Activated B cell treated with CpG ODN at 0.5 μM for 24 hours (primary cell): ENCODE measurements at places on chromosomes 1 and 21.
A peak's percentile ranks its signal among the peaks of the same experiment; 100 is the strongest.

DNA sequence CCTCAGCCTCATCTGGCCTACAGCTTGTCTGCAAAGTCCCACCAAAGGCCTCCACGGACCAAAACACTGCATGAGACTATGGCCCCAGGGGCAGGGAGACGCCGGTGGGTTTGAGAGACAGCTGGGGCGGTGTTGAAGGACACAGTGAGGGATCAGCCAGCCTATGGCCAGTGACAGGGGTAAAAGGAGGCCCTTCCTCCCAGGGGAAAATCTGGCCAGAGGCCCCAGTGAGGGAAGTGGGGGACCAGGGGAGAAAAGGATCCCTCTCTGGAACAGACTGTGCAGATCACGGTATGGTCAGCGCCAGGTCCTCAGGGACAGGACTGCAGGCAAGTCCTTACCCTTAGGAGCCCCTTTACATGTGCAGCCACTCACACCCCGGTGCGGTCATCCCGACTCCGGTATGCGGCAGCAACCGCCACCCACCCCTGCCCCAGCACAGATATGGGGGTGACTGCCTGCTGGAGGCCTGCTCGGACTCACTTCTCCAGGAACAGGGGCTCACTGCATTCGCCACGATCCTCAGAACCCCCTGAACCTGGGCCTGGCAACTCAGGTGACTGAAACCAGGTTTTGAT, 1.3 kb downstream of the CERS2 start:
- peaks cover 58% of the 10 kb centered on the region for H3K4me1 ChIP-seq
- H3K27ac ChIP-seq, result peak overlapping the region; percentile 85

GRCh38 chr1:77322061-77322900, 40.5 kb downstream of the AK5 start:
- DNase-seq, result no peak
- H3K27ac ChIP-seq, result no peak overlapping the region
- H3K36me3 ChIP-seq, result no peaks in the 10 kb centered on the region
- no peaks in the 10 kb centered on the region for H3K4me1 ChIP-seq
- H3K27me3 ChIP-seq, result peaks cover 3% of the 10 kb centered on the region

- H3K4me1 ChIP-seq, result no peaks in the 10 kb centered on the region
- H3K27me3 ChIP-seq, result peaks cover 10% of the 10 kb centered on the region
- H3K4me3 ChIP-seq, result no peak overlapping the region
- DNase-seq, result no peak
- no peaks in the 10 kb centered on the region for H3K36me3 ChIP-seq
Observed at GRCh38 chr1:14245954-14246353, 352.5 kb upstream of the KAZN start.

DNA sequence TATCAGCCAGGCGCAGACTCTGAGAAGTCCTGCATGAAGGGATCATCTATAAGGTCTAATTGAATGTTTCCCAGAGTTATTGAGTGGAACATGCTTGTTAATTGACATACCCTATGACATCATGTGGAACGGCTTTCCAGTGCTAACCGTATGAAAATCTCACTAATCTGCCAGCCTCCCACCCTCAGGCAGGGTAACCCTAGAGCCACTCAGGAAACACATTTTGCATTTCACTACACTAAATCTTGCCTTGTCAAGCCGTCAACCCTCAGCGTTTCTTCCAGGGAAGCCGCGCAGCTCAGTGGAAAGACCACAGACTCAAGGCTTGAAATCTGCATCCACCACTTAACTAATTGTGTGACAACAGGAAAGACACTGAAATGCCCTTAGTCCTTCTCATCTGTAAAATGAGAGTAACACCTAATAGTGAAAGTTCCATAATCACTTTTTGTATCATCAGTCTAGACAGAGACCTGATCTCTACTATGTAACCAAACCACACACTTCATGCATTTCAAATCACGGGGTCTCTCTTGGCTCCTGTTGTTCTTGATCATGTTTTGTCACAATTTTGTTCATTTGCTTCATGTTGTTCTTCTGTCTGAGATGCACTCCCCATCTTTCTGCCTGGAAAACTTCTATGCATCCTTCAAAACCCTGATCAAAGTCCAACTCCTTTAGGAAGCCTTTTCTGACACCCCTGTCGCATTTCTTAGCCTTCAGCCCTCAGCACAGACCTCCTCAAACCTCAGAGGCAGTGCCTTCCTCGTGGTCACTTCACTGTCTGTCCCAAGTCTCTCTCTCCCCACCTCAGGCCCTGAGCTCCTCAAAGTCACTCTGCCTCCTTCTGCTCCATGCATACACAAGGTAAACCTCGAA, 246.5 kb downstream of the TOMM20 start:
- no peaks in the 10 kb centered on the region for H3K27me3 ChIP-seq
- H3K27ac ChIP-seq, result peak overlapping the region; percentile 82
- no peak for DNase-seq
- H3K36me3 ChIP-seq, result no peaks in the 10 kb centered on the region
- H3K4me3 ChIP-seq, result peak overlapping the region; percentile 75

- no peak overlapping the region for H3K4me3 ChIP-seq
- H3K36me3 ChIP-seq, result no peaks in the 10 kb centered on the region
- H3K27ac ChIP-seq, result no peak overlapping the region
- H3K4me1 ChIP-seq, result no peaks in the 10 kb centered on the region
Observed at GRCh38 chr21:21997390-21998333, 999.5 kb downstream of the NCAM2 start.

DNA sequence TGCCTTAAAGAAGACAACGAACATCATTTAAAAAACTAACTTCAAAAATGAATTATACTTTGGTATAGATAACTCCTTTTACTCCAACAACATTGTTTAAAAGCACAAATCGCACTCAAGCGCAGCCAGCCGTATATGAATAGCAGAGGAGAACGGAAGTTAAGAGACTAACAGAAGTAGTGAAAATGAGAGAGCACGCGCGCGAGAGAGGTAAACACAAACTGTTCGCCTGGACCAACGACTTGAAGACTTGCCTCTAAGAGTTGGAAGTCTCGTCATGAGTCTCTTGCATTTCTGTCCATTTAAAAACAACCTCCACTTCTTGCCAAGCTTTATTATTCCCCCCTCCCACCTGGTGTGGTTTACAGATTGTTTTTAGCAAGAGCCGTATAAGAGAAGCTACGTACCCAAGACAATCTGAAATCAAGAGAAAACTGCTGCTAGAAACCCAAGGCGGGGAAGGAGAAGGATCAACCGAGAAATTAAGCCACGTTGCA, 479 bp downstream of the SELENOF start:
- peaks cover 37% of the 10 kb centered on the region for H3K36me3 ChIP-seq
- peaks cover 50% of the 10 kb centered on the region for H3K4me1 ChIP-seq
- DNase-seq, result no peak
- no peak overlapping the region for H3K27ac ChIP-seq
- no peak overlapping the region for H3K4me3 ChIP-seq

GRCh38 chr1:57329001-57329527, 94.8 kb downstream of the DAB1 start:
- no peaks in the 10 kb centered on the region for H3K4me1 ChIP-seq
- H3K36me3 ChIP-seq, result no peaks in the 10 kb centered on the region
- DNase-seq, result no peak
- H3K4me3 ChIP-seq, result no peak overlapping the region
- H3K27me3 ChIP-seq, result no peaks in the 10 kb centered on the region

GRCh38 chr1:60170709-60171108, 97.1 kb upstream of the C1orf87 start:
- H3K27me3 ChIP-seq, result no peaks in the 10 kb centered on the region
- no peak overlapping the region for H3K4me3 ChIP-seq
- H3K36me3 ChIP-seq, result no peaks in the 10 kb centered on the region
- H3K27ac ChIP-seq, result no peak overlapping the region
- no peak for DNase-seq
- no peaks in the 10 kb centered on the region for H3K4me1 ChIP-seq

DNA sequence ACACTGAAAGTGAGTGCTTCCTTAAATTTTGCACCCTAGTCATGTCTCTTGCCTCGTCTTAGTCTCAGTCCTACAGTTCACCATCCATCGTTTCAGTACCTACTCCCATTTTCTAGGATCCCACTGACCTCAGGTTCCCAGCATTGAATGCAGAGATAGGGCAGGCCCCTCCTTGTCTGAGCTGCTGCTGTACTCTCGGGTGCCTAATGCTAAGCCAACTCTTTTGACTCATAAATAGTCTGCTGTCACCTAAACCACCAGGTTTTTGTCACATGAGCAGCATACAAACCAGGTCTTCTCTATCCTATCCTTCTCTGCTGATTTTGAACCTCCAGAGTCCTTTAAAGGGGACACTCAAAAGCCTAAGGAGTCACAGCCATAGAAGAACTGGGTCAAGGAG, 3.0 kb downstream of the ARHGAP30 start:
- H3K4me3 ChIP-seq, result peak overlapping the region; percentile 96
- no peak for DNase-seq
- peak overlapping the region; percentile 95 for H3K27ac ChIP-seq
- H3K27me3 ChIP-seq, result no peaks in the 10 kb centered on the region

- H3K4me3 ChIP-seq, result no peak overlapping the region
- H3K36me3 ChIP-seq, result peaks cover 69% of the 10 kb centered on the region
- no peaks in the 10 kb centered on the region for H3K27me3 ChIP-seq
- peaks cover 65% of the 10 kb centered on the region for H3K4me1 ChIP-seq
- no peak overlapping the region for H3K27ac ChIP-seq
Observed at GRCh38 chr1:221716713-221717484, 25.0 kb downstream of the DUSP10 start.

GRCh38 chr1:225981714-225982113, 17.4 kb downstream of the SDE2 start:
- DNase-seq, result no peak
- H3K4me1 ChIP-seq, result peaks cover 32% of the 10 kb centered on the region
- no peak overlapping the region for H3K4me3 ChIP-seq
- H3K27me3 ChIP-seq, result no peaks in the 10 kb centered on the region
- peaks cover 57% of the 10 kb centered on the region for H3K36me3 ChIP-seq

DNA sequence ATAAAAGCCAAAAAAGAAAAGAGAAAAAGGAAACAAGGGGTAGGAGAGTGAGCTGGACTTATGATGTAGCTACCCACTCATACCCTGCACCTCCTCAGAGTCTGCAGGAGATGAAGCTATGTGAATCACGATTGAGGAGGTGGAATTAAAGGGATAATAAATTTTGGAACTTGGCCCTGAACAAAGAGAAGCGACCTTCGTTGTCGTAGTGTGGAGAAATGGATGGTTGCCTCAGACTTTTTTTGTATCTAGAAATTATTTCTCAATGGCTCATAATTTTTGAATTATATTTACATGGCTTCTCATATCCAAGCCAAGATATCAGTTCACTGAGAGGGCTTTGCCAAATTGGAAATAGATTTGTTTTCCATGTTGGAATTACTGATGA, 37.8 kb upstream of the SIPA1L2 start:
- peaks cover 3% of the 10 kb centered on the region for H3K27me3 ChIP-seq
- no peak overlapping the region for H3K4me3 ChIP-seq
- no peak for DNase-seq
- H3K36me3 ChIP-seq, result no peaks in the 10 kb centered on the region

DNA sequence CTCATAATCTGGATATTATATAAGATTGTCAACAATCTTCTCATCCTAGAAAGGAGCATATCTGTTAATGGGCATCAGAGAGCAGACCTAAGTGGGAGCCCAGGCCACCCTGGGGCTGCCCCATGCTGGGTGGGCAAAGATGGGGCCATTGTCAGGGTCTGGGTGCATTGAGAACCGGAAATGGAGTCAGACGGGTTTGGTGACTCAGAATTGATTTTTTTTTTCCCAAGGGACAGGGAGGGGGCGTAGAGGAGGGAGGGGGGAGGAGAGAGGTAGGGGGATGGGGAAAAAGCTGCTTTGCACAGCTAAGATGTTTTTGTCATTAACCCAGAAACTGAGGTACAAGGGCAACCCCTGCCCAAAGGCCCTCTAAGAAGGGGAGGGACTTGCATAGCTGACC, 1.3 kb downstream of the ATXN7L2 start:
- peaks cover 27% of the 10 kb centered on the region for H3K36me3 ChIP-seq
- peak overlapping the region; percentile 91 for H3K27ac ChIP-seq
- peaks cover 9% of the 10 kb centered on the region for H3K27me3 ChIP-seq

- no peak overlapping the region for H3K4me3 ChIP-seq
- H3K27ac ChIP-seq, result no peak overlapping the region
- DNase-seq, result no peak
- peaks cover 10% of the 10 kb centered on the region for H3K4me1 ChIP-seq
- peaks cover 25% of the 10 kb centered on the region for H3K27me3 ChIP-seq
- H3K36me3 ChIP-seq, result no peaks in the 10 kb centered on the region
Observed at GRCh38 chr1:235635938-235636662, 13.5 kb downstream of the GNG4 start.

DNA sequence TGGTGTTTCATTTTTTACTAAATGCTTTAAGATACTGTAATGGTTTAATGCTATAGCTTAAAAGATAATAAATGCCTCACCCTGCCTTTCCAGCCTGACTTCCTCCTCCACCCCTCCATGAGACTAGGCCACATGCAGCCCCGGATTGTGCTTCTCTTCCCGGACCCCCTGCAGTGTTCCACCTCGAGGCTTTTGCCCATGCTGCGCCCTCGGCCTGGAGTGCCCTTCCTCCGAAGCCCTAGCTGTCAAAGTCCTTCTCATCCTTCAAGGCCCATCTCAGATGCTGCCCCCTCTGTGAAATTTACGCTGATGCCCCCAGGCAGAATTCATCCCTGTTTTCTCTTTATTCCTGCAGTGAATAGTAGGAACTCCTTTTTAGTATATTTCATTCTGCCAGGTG, 98.5 kb downstream of the ATP5PO start:
- H3K36me3 ChIP-seq, result no peaks in the 10 kb centered on the region
- DNase-seq, result no peak
- peaks cover 3% of the 10 kb centered on the region for H3K27me3 ChIP-seq
- no peak overlapping the region for H3K27ac ChIP-seq
- H3K4me3 ChIP-seq, result no peak overlapping the region
- no peaks in the 10 kb centered on the region for H3K4me1 ChIP-seq

GRCh38 chr1:43600033-43601020, 49.6 kb upstream of the KDM4A start:
- H3K4me1 ChIP-seq, result no peaks in the 10 kb centered on the region
- H3K27me3 ChIP-seq, result no peaks in the 10 kb centered on the region
- no peaks in the 10 kb centered on the region for H3K36me3 ChIP-seq
- DNase-seq, result no peak

DNA sequence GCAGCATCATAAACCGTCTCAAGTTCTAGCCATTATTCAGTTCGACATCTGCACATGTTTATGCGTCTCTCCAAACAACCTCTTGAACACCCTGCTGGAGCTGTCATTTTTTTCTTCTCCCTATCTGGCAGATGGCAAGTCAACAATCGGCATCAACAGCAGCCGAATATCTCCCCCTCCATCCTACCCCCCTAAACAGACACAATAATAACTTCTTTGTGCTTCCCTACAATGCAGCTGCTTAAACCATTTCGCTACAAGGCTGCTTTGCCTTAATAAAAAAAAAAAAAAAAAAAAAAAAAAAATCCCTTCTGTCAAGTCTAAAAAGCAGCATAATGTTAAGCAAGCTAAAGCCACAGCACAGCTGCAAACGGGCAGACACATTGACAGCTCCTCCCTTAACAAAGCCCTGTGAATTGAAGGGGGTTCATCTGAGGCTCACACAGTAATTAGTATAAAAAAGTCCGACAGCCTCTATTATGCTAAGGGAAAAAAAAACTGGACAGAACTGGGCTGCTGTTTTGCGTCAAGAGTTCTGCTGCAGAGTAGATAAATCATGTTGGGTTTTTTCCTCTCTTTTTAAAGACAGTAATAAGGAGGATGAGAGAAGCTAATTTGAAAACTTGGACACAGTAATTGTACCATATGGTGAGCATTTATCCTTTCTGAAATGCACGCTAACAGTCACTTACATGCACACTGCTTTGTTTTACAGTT, 136.4 kb downstream of the AKT3 start:
- no peak for DNase-seq
- H3K4me1 ChIP-seq, result peaks cover 9% of the 10 kb centered on the region
- H3K27me3 ChIP-seq, result no peaks in the 10 kb centered on the region
- no peak overlapping the region for H3K27ac ChIP-seq
- peak overlapping the region; percentile 6 for H3K4me3 ChIP-seq
- no peaks in the 10 kb centered on the region for H3K36me3 ChIP-seq

- peaks cover 76% of the 10 kb centered on the region for H3K36me3 ChIP-seq
- no peak for DNase-seq
- peaks cover 2% of the 10 kb centered on the region for H3K4me1 ChIP-seq
- H3K27me3 ChIP-seq, result no peaks in the 10 kb centered on the region
Observed at GRCh38 chr21:28953247-28953646, 39.4 kb downstream of the LTN1 start.
